Activated CD4-positive, alpha-beta T cell treated with anti-CD3 and anti-CD28 coated beads, Interleukin-2, amount 50 U/mL, for 4 hours (primary cell): ENCODE measurements at places on chromosomes 5 and 9.
A peak's percentile ranks its signal among the peaks of the same experiment; 100 is the strongest.

DNA sequence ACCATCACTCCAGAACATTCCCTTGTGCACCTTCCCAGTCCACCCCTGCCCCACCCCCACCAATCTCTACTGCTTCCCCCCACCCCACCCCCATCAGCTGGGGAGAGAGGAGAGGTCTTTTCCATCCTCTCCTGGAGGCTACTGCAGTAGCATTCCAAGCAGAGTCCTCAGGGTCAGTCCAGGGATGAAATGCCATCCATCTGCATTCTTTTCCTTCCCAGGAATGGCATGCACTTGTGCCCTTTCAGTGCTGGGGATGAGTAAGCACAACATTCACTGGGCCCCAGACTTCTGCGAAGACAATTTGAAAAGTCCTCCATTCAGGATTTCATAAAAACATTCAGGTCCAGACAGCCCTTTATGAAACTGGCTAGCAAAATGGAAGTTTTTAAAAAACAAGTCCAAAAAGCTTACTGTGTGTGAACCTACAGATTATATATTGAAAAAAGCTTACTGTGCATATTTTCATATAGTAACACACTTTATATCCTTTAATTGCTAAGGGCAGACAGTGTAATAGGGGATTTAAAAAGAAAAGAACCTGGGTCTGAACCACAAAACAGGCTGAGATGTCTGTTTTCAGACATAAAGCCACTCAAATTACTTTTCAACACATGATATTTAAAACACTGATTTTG lies 50.0 kb upstream of the GOLPH3 start:
- no peak for DNase-seq

GRCh38 chr5:32163785-32164184 lies 10.3 kb downstream of the GOLPH3 start:
- no peak for DNase-seq

DNA sequence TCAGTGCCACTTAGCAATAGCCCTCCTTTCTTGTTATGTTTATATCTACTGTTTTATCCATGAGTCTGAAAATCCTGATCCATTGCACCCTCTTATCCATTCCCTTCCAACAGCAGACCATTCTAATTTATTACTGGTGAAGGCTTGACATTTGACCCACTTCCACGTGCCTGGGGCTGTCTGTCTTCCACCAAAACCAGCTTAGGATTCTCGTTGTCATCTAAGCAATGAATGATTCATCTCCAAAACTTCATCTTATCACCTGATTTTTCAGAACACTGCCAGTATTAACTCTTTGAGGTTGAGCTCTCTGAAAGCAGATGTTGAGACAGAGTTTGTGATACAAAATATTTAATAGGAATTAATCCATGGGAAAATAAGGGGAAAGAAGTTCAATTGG lies 277.8 kb upstream of the FBXL7 start:
- DNase-seq = no peak

GRCh38 chr9:13787234-13787833 lies 507.8 kb upstream of the MPDZ start:
- DNase-seq = no peak

GRCh38 chr9:76267284-76267652 lies 127.0 kb downstream of the RFK start:
- DNase-seq = no peak

DNA sequence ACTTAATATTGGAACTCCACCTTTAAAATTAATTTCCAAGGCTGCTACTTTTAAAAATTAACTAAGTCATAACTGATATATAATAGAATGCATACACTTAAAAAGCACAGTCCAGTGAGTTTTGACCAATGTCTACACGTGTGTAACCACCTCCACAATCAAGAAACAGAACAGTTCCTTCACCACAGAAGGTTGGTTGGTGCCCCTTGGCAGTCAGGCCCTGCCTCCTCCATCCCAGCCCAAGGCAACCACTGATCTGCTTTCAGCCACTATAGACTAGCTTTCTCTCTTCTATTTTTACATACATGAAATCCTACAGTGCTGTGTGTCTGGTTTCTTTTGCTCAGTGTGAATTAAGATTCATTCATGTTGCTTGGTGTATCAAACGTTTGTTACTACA lies 215.2 kb downstream of the CRB2 start:
- DNase-seq = no peak

DNA sequence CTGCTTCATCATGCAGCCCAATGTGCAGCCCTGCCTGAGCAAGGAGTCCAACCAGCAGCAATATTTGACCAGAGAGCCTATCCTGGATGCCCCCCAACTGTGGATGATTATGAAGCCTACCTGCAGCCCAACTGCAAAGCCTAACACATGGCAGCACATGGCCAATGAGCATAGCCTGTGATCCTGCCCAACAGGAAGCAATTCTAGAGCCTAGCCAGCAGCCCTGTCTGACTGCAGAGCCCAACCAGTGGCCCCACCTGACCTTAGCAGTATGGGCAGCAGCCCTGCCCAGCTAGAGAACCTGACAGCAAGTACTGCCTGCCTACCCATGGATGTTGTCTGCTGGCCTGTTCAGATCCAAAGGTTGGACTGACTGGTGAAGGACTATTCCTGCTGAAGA lies 97.3 kb upstream of the SH3GL2 start:
- no peak for DNase-seq

GRCh38 chr9:128098297-128099230 lies 29.0 kb downstream of the PTGES2 start:
- peak; percentile 65 for DNase-seq

GRCh38 chr9:86800681-86801080 lies 146.6 kb downstream of the GAS1 start:
- DNase-seq = no peak

- DNase-seq = peak; percentile 31
These were observed 798 bp downstream of the REEP5 start for GRCh38 chr5:112921026-112921832.

DNA sequence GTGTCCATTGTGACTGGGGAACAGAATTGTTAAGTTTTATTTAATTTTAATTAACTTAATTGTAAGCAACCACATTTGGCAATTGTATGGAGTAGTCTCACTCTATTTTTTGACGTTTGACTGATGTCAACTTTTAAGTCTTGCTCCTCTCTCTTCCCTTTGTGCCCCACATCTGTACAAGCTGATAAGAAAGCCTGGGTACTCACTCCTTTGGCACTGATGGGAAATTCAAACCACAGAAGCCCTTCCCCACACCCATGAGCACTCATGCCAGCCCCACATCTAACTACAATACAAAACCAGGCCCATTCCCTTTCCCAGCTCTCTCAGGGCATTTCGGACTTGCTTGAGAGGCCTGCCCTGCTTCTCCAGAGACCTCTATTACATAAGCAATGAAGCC lies 451.5 kb upstream of the KIF2A start:
- DNase-seq = no peak

- no peak for DNase-seq
These were observed 3.9 kb downstream of the EBF1 start for GRCh38 chr5:159095866-159096242.

DNA sequence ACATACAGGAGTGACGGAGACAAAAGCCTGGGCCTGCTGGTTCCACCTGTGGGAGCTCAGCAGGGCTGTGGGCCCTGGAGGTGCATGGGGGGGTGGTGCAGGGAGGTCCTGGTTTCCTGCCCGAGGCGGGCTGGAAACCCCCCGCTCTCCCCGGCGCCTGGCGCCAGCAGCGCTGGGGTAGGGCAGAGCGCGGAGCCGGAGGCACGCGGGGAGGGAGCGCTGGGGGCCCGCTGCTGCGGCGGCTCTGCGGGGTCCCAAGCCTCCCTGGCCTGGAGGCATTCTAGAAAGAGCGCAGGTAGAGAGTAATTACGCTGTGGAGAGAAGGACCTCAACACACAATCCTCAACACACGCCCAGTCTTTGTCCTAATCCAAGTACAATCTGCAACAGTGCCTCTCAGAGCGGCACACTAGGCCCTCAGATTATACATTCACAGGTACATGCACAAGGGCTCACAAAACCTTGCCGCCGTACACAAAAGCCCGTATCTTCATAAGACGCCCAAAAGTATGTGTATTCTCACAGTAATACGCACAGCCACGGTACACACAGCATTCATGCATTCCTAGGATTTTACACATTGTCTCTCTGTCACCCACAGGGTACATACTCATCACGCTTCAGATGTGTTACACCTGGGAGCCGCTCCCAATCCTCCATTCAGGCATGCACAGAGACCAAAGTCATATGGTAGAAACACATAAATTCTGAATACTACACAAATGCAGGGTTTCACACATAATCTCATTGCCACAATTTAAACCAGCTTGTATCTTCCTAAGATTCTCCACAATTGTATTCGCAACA lies 2.1 kb upstream of the HAND1 start:
- DNase-seq = no peak

DNA sequence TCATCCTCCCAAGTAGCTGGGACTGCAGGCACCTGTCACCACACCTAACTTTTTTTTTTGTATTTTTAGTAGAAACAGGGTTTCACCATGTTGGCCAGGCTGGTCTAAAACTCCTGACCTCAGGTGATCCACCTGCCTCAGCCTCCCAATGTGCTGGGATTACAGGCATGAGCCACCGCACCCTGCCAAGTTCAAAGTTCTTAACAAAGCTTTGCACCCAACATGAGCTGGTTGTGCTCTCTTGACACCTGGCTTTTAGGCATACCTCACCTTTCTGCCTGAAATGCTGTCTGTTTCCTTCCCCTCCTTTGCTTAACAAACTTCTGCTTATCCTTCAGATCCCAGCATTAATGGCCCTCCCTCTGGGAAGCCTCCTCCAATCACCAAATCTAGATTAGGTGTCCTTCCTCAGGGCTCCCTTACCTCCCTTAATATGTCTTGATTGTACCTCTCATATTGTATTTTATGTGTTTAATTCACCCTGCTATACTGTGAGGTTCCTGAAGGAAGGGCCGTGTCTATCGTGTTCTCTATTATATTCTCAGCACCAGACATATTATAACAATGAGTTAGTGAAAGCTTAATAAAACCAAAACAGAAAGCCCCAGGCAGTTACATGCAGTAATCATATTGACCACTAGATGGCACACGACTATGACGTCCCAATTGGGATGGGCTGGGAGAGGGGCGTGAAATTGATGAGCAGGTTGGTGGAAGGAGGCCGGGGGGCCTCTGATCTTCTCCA lies 62.9 kb upstream of the PPARGC1B start:
- DNase-seq = no peak

GRCh38 chr5:92678640-92679039 lies 902.4 kb downstream of the NR2F1-AS1 start:
- no peak for DNase-seq

GRCh38 chr5:139062910-139063663 lies 135.1 kb downstream of the SIL1 start:
- no peak for DNase-seq

- DNase-seq = no peak
These were observed 2.2 kb downstream of the RACK1 start for GRCh38 chr5:181241393-181241975.

GRCh38 chr9:77810047-77810446 lies 161.9 kb upstream of the GNA14 start:
- no peak for DNase-seq

- no peak for DNase-seq
These were observed 9.1 kb upstream of the GNAQ start for GRCh38 chr9:78040726-78041125.

DNA sequence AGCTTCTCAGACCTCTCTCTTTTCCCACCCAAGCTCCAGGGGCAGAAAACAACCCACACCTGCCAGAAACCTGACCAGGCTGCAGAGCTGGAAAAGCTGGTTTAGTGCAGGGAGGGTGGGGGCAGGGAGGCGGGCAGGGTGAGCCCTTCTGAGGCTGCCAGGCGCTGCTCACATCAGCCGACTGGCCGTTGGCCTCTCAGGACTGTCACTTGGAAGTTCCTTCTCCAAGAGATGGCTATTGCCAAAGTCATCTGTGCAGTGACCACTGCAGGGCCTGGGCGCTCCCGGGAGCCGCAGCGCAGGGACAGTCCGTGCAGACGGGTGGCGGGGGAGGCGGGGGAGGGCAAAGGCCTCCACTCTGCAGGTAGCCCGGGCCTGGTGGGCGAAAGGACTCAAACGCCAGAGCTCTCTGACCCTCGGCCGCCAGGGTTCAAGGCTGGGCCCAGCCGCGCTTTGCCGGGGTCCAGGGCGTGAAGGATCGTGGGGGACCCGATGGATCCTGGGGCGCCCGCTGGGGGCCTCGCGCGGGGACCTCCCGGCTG lies 205.0 kb upstream of the IER5L start:
- no peak for DNase-seq

DNA sequence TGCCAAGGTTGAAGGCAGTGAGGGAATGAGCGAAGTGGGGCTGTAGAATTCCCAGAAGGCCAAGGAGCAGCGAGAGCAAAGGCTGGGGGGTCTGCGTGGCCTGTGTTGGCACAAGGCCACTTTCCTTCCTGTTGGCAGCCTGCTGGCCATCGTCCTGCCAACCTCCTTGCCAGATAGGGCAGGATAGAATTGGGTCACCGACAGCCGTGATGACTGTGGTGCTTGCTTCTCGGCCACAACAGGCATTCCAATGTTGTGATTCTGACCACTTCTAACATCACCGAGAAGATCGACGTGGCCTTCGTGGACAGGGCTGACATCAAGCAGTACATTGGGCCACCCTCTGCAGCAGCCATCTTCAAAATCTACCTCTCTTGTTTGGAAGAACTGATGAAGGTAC lies 18.9 kb downstream of the TRIP13 start:
- DNase-seq = no peak

DNA sequence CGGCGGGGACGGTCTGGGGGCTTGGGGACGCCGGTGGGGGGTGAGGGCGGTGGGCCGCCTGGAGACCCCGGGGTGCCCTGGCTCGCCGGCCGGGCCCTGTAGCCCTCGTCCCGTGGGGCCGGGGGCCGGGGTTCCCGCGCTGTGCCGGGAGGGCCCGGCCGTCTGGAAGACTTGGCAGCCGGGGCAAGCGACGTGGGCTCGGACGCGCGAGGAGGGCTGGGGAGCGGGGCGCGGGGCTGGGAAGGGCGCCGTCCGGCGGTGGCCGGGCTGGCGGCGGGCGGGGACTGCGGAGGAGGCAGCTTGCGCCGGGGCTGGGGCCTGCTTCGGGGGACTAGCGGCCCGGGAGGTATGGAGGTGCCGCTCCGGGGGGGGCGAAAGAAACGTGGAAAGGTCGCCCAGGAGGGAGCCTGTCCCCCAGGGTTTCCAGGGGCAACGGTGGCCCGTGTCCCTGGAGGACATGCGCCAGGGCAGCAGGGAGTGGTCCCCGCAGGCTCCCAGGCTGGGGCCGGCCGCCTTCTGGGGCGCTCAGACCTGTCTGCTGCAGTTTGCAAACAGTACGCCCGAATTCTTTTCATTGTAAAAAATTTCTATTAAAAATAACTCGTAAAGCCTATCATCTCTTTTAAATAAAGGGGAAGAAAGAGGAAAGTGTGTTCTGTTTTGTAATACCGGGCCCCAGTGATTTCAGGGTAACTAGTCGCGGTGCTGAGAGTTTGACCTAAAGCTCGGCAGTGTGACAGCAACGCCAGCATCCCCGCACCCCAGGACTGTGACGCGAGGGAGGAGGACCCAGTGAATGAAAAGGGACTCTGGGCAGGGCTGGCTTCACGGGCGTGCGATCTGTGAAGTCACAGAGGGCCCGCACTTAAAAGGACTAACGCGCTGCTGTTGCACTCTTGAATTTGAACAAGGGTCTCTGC lies 752 bp upstream of the ANKH start:
- peak; percentile 46 for DNase-seq

- DNase-seq = no peak
These were observed 699.9 kb upstream of the MEF2C start for GRCh38 chr5:89582768-89583339.
